Heart left ventricle (tissue), 16 donors: ENCODE measurements at places on chromosomes 11 and 22. TPM values are rescaled to one million over a fixed set of nuclear protein-coding genes. Genes with fewer than 3 reads are reported as not detected.

DNA sequence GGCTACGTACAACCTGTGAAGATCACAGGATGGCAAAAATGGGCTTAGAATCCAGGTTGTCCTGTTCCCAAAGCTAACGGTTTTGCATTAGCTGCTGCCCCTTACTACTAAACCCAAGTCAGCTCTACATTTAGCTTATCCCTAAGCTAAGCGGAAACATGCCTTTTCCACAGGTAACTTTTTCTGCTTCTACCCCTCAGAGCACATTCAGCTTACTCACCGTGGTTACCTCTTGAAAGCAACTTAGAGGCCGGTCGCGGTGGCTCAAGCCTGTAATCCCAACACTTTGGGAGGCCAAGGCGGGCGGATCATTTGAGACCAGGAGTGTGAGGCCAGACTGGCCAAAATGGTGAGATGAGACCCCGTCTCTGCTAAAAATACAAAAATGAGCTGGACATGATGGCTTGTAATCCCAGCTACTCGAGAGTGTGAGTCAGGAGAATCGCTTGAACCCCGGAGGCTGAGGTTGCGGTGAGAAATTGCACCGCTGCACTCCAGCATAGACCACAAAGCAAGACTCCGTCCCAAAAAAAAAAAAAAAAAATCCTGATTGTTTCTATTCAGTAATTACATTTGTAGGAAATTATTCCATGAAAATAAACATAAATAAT, 790 bp upstream of the TMEM41B start:
- DNase-seq = no peak

DNA sequence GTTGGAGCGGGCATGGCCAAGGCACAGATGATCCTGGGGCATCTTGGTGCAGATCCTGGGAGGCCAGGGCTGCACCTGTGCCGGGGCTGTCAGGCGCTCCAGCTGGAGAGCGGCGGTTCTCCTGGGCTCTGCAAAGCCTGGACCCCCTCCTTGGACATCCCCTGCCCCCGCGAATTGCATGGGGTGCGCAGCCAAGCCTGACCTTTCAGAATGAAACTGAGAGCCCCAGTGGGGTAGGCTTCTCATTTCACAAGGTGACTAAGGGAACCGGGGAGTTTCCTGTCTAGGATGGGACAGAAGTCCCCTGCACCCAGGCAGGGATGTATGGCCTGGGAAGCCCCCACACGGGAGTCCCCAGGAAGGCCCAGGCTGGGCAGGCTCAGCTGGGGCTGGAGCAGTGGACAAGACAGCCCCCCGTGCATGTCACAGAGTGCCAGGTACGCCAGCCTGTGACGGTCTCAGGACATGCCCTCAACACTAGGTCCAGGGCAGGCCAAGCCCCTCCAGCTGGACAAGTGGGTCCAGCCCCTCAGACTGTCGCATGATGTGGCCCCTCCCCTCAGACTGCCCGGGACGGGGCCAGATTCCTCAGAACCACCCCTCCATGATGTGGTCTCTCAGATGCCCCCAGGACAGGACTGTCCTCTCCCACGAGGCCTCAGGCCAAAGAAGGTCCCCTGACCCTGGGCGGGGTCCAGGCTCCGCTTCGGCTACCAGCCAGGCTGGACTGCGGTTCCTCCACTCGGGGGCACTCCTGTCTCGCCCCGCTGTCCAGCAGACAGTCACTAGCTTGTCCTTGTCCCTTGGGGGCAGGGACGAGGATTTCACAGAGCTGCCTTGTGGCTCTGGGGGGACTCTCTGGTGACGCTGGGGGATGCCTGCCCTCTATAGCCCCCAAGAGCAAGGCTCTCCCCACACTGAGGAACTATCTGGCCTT, 2.3 kb downstream of the LSP1 start:
- no peak for DNase-seq

DNA sequence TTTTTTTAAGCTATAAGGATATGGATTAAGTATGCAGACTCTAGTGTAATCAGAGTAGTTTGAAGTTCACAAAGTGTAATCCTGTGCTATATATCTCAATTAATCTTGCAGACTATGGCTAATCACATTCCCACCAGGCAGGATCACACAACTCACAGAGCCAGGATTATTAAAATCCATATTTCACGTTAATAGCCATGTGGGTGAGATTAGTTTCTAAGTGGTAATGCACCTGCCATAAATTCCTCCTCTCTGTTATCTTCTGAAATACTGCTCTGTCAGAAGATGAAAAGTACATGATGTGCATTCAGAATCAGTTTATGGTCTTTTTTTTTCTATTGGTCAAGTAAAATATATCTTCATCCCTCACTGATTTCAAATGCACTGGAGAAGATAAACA, 686.1 kb downstream of the CNTN5 start:
- no peak for DNase-seq

DNA sequence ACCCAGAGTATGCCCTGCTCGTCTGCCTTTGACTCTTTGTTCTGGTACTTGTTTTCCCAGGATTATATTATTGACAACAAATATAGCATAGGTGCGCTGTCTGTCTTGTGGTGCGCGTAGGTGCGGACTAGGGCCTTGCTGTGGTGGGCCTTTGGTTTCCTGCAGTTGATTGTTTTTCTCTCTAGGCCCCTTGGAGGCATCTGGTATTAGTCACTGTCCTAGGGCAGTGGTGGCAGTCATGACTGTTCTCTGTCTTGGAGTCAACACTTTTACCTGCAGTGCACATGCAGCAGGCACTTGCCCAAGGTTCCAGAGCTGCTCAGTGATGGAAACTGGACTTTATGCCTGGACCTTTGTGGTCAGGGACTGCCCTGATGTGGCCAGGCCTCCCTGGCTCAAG, 18.6 kb downstream of the PPP6R2 start:
- DNase-seq = no peak

Gene MS4A18
- total RNA-seq = not detected

Gene SH3BP1
- total RNA-seq = 2.1 TPM
